ENCODE measurements at places on chromosomes 16 and 17.
A peak's percentile ranks its signal among the peaks of the same experiment; 100 is the strongest.

DNA sequence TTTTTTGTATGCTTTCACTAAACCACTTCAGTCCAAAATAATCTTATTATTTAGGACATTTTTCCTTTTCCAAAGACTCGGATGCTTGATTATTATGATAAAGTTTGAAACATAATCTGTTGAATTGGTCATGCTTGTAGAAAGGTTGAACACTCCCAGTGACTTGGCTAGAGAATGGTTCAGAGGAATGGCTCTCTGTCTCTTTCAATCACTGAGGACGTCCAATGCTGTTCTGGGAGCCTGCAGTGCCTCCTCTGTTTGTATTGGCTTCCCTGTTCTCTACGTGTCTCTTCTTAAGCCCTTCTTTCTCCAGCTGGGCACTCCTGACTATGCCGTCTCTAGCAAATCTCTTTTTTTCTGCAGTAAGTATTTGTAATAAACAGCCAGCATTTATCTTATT lies 369.0 kb upstream of the DYNLRB2 start:
- no peak for DNase-seq

GRCh38 chr16:972316-973002 lies 1.7 kb upstream of the LMF1 start:
- DNase-seq: peak; percentile 85

- no peak for DNase-seq
These were observed 4.9 kb downstream of the P3H4 start for GRCh38 chr17:41806685-41807445.

DNA sequence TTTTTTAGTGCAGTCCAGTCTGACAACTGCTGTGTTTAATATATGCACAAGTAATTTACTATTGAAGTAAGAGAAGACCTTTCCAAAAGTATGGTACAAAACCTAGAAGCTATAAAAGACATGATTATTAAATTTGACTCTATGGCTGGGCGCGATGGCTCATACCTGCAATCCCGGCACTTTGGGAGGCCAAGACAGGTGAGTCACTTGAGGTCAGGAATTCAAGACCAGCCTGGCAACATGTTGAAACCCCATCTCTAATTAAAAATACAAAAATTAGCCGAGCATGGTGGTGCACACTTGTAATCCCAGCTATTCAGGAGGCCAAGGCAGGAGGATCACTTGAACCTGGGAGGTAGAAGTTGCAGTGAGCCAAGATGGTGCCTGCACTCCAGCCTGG lies 41.4 kb upstream of the VWA3A start:
- DNase-seq: no peak

DNA sequence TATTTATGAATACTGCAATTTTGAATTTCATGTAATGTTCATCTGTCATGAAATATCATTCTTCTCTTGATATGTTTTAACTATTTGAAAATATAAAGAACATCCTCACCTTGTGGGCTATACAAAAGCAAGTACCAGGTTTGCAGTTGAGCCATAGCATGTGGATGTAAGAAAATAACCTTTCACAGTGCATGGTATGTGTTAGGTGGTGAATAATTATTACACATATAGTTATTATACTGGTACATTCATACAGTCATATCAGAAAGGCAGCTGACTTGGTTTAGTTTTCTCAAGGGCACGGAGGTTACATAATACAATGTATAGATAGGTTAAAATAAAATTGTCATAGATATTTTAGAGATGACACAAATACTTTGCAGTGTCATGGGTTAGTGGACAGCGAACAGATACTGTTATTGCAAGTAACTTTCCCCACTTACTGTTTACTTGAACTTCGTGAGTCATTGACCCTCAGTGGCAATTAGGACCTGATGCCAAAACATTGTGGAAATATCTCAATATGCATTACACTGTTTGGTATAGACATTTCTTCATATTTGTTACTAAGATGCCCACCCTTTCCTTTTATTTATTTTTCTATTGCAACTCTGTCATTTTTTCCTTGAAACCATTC lies 445.4 kb upstream of the GOT2 start:
- no peak for DNase-seq

- DNase-seq: no peak
These were observed 50.9 kb downstream of the PECAM1 start for GRCh38 chr17:64339516-64340490.

GRCh38 chr17:3754458-3755334 lies 31.0 kb downstream of the HASPIN start:
- DNase-seq: peak; percentile 97

GRCh38 chr16:75289189-75289588 lies 37.8 kb upstream of the BCAR1 start:
- no peak for DNase-seq

GRCh38 chr16:27618606-27619327 lies 68.8 kb downstream of the KATNIP start:
- DNase-seq: no peak

DNA sequence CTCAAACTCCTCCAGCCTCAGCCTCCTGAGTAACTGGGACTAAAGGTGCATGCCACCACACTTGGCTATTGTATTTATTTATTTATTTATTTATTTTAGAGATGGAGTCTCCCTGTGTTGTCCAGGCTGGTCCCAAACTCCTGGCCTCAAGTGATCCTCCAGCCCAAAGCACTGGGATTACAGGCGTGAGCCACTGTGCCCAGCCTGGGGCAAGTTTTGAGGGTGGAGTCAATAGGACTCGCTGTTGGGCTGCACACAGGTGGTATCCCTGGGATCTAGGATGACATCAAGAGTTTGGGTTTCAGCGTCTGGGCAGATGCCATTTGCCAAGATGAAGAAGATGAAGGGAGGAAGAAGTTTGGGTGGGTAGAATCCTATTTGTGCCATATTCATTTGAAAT lies 213.9 kb downstream of the GSG1L start:
- DNase-seq: no peak

- DNase-seq: no peak
These were observed 158.2 kb downstream of the AIPL1 start for GRCh38 chr17:6276711-6277110.

DNA sequence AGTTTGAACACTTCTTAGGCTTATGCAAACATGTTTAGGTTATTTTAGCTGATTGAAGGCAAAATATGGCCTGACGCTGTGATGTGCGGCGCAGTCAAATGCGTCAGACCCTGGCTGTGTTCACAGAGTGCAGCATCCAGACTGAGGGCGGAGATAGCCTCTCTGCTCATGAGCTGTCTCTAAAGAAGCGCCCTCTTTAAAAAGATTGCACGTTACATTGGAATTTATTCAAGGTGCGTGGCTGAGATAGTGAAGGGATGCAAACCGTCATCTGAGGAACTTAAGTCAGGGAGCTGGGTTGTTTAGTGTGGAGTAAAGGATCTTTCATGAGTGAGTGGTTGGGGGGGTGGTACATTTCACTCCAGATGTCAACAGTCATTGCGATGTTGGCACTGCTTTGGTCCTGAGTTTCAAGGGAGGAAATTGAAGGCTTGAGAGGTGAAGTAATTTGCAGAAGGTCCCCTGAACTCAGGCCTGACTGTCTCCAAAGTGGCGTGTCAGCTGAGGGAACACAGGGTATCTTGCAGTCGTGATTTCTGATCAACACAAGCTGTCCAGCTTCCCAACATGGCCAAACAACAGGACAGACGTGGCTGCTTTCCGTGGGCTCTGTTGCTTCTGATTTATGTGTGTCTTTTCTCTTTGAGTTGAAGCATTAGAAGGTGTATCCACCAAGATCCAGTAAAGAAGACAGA lies 33.4 kb downstream of the RPTOR start:
- no peak for DNase-seq

GRCh38 chr16:24286741-24287405 lies 30.7 kb downstream of the CACNG3 start:
- DNase-seq: no peak

GRCh38 chr17:14575471-14575953 lies 274.6 kb downstream of the HS3ST3B1 start:
- no peak for DNase-seq

DNA sequence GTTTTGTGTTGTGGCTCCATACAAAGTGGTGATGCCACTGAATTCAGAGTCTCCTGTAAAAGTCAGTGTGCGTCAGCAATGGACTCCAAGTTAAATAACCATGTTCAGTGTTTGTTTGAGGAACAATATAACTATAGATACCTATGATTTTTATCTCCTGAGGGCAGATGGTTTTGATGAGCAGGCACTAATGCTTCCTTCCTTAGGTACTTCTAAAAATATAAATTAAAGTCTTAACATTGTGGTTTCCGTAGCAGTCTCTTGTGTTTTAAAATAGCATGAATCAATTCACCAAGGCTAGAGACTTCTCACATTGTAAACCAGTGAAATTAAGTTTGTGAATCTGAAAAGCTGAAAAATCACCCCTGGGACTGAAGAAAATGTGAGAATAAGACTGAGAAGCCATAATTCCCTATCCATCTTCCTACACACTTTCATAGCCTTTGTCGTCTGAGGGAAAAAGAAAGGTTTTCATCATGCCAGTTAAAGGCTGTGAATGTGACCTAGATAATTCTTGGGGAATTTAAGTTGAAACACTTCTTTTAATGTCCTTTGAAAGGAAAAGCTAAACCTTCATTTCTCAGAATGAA lies 1502.9 kb downstream of the CDH11 start:
- DNase-seq: no peak

DNA sequence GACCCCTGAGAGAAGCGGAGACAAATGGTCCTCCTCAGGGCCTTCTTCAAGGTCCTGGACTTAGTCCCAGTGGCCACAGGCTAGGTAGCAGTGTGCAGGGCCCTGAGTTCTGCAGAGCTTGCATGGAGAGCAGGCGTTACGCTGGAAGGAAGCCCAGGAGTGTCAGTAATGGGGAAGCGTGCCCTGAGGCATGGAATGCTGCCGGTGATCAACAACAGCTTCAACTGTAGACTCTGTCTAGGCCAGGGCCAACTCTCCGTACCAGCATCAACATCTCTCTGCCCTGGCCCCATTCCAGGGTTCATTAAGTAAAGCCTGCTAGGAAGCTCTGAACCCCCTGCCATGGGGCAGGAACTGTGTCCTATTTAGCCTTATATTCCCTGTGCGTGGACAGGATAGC lies 568 bp upstream of the TNK1 start:
- no peak for DNase-seq

DNA sequence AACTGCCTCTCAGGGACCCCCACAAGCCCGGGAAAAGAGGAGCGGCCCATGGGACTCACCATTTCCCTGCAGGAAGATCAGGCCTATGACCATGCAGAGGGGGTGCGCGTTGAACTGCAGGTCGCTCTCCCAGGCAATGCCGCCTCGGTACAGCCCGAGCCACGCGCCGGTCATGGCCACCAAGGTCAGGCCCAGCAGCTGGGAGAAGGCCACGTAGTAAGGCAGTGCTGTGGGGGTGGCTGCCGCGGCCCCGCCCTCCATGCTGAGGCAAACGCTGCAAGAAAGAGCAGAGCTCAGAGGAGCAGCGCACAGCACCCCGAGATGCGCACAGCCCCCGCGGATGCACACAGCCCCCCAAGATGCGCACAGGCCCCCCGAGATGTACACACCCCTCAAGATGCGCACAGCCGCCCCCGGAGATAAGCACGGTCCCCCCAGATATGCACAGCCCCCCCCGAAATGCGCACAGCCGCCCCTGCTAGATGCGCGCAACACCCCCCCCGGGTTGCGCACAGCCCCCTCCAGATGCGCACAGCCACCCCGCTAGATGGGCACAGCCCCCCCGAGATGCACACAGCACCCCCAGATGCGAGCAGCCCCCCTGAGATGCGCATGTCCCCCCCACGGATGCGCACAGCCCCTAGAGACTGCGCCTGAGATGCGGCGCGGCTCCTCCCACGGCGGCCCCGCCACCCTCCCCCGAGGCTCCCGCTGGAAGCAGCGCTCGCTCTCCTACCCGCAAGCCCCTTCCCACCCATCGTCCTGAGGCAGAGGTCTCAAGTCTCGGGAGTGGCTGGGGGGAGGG lies 8.6 kb downstream of the CYB561 start:
- DNase-seq: no peak

GRCh38 chr17:80594431-80595269 lies 50.0 kb downstream of the RPTOR start:
- no peak for DNase-seq

GRCh38 chr17:17783825-17784656 lies 52.7 kb downstream of the SREBF1 start:
- DNase-seq: peak; percentile 36

- DNase-seq: peak; percentile 79
These were observed 5.9 kb upstream of the XYLT1 start for GRCh38 chr16:17476414-17477259.

DNA sequence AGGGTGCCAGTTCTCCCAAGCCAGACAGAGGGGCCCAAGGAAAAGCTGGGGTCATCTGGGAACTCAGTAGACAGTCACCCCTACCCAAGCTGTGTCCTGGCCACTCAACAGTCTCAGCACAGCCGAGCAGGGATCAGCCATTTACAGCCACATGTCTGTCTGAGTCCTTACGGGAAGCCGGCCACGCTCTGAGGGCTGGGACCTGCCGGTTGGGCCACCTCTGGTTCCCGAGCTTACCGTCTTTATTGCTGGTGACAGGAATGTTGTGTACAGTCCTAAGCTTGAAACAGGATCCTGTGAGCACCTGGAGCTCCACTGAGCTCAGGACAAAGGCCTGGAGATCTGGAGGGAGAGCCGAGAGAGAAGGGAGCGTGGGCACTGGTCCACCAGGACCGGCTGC lies 59.8 kb downstream of the TIMM22 start:
- no peak for DNase-seq

- peak; percentile 35 for DNase-seq
These were observed 55.8 kb downstream of the SALL1 start for GRCh38 chr16:51095084-51095881.

DNA sequence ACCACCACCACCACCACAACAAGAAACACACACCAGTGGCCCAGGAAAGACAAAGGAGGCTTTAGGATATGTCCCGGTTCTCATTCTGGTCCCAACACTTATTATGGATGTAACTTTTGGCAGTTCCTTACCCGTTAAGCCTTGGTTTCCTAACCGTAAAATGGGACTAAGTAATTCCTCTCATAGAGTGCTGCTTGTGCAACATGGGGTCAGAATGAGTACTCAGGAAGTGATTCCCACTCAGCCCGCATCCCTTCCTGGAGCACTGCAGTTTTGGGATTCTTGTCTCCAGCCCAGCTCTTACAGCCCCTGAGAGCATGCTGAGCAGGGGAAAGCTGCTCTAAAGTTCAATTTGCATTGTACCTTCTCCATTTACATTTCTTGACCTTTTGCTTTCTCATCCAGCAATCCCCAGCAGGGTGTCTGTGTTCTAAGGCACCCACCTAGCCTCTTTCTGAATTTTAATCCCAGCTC lies 262.6 kb downstream of the PRKCA start:
- no peak for DNase-seq

GRCh38 chr16:65388592-65388991 lies 266.7 kb upstream of the CDH11 start:
- DNase-seq: no peak

DNA sequence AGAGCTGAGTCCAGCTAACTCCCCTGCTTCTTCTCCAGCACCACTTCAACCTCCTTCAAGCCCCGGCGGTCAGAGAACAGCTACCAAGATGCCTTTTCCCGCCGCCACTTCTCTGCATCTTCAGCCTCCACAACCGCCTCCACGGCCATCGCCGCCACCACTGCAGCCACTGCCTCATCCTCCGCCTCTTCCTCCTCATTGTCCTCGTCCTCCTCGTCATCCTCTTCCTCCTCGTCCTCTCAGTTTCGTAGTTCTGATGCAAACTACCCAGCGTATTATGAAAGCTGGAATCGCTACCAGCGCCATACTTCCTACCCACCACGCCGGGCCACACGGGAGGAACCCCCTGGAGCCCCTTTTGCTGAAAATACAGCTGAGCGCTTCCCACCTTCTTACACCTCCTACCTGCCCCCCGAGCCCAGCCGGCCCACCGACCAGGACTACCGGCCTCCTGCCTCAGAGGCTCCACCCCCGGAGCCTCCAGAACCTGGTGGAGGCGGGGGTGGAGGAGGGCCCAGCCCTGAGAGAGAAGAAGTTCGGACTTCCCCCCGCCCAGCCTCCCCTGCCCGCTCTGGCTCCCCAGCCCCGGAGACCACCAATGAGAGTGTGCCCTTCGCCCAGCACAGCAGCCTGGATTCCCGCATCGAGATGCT lies 7.1 kb downstream of the SETD1A start:
- no peak for DNase-seq
